NCI-H1105 (cell line): ENCODE measurements at places on chromosomes 1 and 21.

DNA sequence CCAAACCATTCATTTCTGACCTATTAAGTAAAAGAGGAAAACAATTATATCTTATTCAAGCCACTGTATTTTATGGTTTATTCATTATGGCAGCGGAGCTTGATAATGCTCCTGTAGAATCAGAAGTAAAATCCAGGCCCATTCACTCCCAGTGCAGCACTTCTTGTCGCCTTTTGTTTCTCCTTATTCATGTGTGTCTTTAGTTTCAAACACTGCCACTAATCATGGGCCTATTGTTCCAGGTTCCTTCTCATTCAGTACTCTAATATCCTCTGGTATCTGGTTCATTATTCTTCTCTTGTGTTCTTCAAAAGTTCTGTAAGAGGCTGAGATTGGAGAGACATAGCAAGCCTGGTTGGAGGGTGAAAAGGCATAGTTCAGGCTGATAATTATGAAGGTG, 218.3 kb downstream of the LRRIQ3 start:
- no peak for DNase-seq

DNA sequence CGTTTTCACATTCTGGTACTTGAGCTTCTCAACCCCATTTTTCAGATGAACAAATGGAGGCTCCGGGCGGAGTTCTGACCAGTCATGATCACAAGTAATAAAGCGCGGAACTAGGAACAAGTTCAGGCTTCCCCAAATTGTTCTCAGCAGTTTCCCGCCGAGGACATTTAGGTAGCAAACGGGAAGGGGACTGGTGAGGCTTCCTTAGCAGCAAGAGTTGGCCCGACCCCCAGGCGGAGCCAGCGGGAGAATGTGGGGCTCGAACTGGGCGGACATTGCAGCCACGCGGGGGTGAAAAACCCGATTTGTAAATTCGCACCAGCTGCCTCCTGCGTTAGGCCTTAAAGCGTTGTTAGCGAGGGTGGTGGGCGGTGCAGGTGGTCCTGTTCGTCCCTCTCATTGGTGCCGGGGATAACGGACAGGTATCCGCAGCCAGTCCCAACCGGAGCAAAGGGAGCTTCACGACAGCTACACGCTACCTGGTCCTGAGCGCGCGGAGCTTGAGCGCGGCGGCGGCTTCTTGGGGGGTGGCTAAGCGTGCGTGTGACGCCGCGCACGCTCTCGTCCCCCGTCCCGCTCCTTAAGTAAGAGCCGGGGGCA, 15.3 kb downstream of the SEMA6C start:
- DNase-seq = no peak

GRCh38 chr21:37071561-37072273, 1.2 kb downstream of the PIGP start:
- no peak for DNase-seq

- no peak for DNase-seq
Measured at GRCh38 chr1:154802336-154802969, 67.6 kb downstream of the KCNN3 start.

DNA sequence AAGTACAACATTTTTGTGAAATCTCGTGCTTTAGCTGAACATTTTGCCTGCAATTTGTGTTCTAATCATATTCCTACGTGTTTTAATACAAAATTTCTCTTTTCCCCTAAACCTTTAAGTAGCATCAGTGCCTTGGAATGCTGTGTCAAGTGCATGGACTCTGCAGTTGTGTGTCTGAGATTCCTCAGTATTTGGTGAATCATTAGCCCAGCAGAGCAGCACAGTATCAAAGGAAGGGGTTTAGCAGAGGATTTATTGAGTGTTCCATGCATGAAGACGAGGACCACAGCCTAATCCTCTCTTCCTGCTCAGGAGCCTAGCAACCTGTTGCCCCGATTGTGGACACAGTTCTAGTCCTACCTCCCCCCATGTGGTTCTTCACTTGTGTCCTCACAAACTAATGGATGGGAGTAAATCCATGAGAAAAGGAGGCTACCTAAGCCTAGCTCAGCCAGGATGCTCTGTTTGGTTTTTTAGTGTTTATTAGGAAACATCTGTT, 29.3 kb upstream of the PCP4 start:
- DNase-seq = no peak

DNA sequence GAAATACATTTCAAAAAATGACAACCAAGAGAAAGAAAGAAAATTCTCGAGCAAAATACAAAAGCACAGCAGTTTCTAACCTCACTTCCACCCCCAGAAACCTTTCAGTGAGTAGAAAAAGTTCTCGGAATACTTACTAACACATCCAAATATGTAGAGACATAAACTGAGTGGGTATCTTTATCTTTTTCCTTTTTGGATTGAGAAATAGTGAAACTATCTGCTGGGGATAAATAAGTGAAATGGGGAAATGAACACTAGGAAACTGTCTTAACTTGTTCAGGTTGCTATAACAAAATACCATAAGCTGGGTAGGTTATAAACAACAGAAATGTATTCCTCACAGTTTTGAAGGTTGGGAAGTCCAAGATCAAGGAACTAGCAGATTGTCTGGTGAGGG, 72.0 kb downstream of the VCAM1 start:
- DNase-seq = no peak

DNA sequence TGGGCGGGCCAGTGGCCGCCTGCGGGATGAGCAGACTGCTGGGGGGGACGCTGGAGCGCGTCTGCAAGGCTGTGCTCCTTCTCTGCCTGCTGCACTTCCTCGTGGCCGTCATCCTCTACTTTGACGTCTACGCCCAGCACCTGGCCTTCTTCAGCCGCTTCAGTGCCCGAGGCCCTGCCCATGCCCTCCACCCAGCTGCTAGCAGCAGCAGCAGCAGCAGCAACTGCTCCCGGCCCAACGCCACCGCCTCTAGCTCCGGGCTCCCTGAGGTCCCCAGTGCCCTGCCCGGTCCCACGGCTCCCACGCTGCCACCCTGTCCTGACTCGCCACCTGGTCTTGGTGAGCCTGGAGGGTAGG, 2.1 kb downstream of the B4GALT2 start:
- no peak for DNase-seq

DNA sequence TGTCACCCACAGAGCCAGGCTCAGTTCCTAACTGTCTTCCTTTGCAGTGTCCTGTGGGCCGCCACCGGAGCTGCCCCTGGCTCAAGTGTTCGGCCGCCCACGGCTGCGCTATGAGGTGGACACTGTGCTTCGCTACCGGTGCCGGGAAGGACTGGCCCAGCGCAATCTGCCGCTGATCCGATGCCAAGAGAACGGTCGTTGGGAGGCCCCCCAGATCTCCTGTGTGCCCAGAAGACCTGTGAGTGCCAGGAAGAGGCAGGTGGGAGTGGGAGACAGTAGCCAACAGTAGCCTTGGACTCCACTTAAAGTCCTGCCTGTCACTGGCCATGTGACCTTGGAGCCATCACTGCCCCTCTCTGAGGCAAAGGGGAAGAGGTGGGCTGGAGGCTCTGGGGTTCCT, 16.6 kb downstream of the BCAN start:
- no peak for DNase-seq

DNA sequence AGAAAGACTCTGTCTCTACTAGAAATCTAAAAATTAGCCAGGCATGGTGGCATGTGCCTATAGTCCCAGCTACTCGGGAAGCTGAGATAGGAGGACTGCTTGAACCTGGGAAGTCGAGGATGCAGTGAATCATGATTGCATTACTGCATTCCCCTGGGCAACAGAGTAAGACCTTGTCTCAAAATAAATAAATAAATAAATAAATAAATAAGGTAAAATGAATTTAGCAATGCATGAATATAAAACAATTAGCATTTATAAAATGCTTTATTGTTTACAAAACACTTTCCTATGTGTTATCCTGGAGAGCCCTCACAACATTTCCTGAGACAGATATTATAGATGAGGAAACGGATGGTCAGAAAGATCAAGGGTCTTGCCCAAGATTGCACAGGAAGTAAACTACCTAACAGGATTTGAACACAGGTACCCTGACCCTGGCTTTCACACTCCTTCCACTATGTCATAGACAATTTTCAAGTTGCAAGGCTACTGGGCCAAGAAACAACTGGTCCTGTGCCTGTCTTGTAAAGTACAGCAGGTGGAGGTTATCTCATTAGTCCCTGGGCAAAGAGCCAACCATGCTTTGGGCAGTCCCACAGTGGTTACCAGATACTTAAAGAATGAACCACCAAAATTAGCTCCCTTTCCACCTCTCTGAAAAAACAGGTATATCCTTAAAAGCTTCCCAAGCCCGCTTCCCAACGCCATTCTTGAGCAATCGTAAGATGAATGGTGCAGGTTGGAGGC, 15.4 kb upstream of the VSIG8 start:
- peak; percentile 66 for DNase-seq

- DNase-seq = no peak
Measured at GRCh38 chr1:2430592-2430973, 18.2 kb upstream of the PEX10 start.

- DNase-seq = no peak
Measured at GRCh38 chr1:29679828-29680558, 443.7 kb downstream of the PTPRU start.

- DNase-seq = peak; percentile 92
Measured at GRCh38 chr1:204723131-204723787, 37.7 kb upstream of the LRRN2 start.

GRCh38 chr21:21332492-21332891, 334.3 kb downstream of the NCAM2 start:
- no peak for DNase-seq

DNA sequence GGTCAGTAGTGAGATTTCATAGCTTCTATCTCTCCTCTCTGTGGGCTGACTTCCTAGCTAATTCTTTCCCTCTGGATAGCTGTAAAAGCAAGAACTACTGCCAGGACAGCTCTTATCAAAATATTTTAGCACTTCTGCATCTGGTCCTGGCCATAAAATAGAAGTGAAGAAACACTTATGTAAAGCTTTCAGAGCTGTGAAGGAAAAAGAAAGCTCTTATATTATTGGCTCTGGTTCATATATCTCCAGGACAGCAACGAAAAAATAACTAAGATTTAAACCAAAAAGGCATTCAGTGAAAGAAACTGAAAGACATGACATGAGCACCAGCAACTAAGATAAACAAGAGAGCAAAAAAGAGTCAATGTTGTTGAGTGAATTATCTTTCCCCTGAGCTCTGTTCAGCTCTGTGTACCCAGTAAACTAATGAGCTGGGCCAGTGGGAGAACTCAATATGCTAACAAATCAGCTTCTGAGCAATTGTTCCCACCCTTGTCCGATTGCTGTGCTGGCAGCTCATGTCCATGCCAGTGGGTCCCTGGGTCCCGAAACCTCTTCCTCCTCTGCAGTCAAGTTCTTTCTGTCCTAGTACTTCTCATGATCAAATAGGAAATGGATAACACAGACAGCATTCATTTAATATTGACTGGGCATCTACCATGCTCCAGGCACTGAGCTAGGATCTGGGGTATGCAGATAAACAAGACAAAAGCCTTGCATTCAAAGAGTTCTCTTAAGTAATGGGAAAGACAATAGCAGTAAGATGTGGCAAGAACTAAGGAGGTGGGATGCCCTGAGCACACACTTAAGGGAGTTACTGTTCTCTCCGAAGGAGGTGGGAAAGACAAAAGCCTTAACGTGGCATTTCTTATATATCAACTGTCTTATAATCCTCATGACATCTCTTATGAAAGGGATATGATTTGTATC, 45.3 kb upstream of the MAN1A2 start:
- DNase-seq = no peak

GRCh38 chr1:150249936-150250335, 7.6 kb upstream of the CA14 start:
- no peak for DNase-seq

- no peak for DNase-seq
Measured at GRCh38 chr1:30840904-30841598, 67.5 kb downstream of the SDC3 start.

GRCh38 chr1:168879896-168880734, 151.1 kb upstream of the DPT start:
- DNase-seq = no peak

- DNase-seq = peak; percentile 40
Measured at GRCh38 chr1:201686714-201687455, 142.1 kb upstream of the IPO9 start.

GRCh38 chr1:227891955-227892488, 55.7 kb downstream of the WNT9A start:
- DNase-seq = no peak

- DNase-seq = no peak
Measured at GRCh38 chr1:170010443-170010842, 64.1 kb downstream of the KIFAP3 start.

GRCh38 chr1:118650107-118650807, 337.9 kb downstream of the TBX15 start:
- DNase-seq = no peak

- DNase-seq = no peak
Measured at GRCh38 chr1:158285756-158286241, 3.9 kb upstream of the CD1C start.

- peak; percentile 70 for DNase-seq
Measured at GRCh38 chr1:204314171-204314892, 45.4 kb downstream of the PLEKHA6 start.

GRCh38 chr21:43739621-43740435, 20.9 kb downstream of the PDXK start:
- DNase-seq = no peak

- no peak for DNase-seq
Measured at GRCh38 chr1:171345536-171345935, 31.6 kb downstream of the FMO4 start.

GRCh38 chr1:68723791-68724190, 226.9 kb upstream of the DEPDC1 start:
- no peak for DNase-seq

DNA sequence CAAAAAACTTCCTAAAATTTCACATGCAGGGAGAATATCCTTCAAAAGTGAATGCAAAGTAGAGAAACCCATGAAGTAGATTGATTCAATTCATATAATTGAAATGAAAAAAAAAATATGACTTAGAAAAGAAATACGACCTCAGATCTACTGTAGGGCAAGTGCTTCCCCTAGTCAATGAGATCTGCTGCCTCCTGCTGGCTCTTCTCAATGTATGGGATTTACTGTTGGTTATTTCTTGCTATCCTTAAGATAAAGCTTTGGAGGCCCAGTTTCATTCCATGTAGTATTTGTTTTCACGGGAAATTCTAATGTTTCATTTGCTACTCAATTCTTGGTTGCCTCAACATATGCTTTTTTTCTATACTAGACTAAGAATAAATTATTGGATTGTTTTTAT, 46.2 kb downstream of the ZNF648 start:
- no peak for DNase-seq

- DNase-seq = no peak
Measured at GRCh38 chr1:103220631-103221041, 112.3 kb upstream of the COL11A1 start.

- DNase-seq = no peak
Measured at GRCh38 chr1:51968632-51969031, 21.9 kb downstream of the RAB3B start.

DNA sequence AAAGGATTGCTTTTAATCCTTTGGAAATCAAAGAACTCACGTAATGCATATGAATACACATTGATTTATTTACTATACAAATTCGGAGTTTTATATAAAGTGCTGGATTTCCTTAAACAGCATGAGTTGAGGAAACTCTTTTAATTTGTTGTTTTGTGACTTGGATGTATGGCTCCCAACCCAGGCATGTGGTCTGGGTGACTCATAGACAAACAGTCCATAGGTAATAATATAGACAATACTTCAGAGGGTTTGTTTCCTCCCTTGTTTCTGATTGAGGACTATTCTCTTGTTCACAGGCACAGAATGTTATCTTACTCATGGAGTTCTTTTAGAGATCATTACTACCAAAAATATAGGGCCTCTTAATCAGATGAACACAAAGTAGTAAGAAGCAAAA, 43.8 kb downstream of the XPR1 start:
- no peak for DNase-seq
